ENCODE measurements at places on chromosomes 2 and 18.

DNA sequence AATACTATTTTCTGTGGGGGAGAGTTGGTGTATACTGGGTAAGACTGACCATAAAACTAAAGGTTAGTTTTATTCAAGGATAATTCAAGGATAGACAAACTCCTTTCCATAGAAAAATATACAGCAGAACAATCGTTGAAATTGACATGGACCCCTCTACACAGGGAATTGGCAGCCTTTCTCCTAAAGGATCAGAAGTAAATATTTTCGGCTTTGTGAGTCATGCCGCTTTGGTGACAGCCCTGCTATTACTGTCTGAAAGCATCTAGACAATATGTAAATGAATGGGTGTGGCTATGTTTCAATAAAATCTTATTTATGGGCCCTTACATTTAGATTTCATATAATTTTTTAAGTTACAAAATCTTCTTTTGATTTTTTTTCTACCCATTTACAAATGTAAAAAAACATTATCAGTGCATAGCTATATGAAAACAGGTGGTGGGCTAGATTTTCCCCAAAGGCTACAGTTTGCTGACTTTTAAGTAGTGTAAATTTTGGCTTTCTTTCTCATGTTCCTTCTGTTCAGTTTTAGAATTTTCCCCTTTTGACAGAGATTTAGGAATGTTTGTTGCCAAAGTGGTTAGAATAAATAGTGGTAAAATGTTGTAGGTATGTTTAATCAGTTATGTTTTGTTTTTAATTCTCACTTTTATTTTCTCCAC lies 270.6 kb downstream of the DCC start:
- DNase-seq: no peak

GRCh38 chr2:46846536-46846935 lies 69.1 kb downstream of the MCFD2 start:
- DNase-seq: no peak

GRCh38 chr18:8188184-8188583 lies 421.1 kb upstream of the RAB12 start:
- peak; percentile 76 for DNase-seq

- no peak for DNase-seq
These were observed 575.0 kb downstream of the DCDC2C start for GRCh38 chr2:4278392-4278791.

- no peak for DNase-seq
These were observed 234.6 kb downstream of the EIPR1 start for GRCh38 chr2:3142961-3143571.

DNA sequence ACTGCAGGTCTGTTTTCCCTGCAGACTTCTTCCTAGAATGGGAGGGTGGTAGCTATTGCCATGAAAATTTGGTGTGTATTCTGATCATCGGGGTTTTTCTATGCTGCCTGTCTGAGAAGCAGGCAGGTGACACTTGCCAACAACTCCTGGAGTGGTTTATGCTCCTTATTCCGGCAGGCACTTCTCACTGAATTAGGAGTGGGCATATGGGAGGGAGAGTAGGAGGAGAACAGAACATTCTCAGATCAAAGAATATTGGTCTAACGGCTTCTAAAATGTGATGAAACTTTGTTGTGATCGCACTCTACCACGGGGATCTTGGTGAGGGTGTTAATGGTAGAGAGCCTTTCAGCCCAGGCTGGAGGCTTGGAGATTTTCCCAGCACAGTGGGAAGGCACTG lies 480.8 kb downstream of the PLCL1 start:
- DNase-seq: no peak

DNA sequence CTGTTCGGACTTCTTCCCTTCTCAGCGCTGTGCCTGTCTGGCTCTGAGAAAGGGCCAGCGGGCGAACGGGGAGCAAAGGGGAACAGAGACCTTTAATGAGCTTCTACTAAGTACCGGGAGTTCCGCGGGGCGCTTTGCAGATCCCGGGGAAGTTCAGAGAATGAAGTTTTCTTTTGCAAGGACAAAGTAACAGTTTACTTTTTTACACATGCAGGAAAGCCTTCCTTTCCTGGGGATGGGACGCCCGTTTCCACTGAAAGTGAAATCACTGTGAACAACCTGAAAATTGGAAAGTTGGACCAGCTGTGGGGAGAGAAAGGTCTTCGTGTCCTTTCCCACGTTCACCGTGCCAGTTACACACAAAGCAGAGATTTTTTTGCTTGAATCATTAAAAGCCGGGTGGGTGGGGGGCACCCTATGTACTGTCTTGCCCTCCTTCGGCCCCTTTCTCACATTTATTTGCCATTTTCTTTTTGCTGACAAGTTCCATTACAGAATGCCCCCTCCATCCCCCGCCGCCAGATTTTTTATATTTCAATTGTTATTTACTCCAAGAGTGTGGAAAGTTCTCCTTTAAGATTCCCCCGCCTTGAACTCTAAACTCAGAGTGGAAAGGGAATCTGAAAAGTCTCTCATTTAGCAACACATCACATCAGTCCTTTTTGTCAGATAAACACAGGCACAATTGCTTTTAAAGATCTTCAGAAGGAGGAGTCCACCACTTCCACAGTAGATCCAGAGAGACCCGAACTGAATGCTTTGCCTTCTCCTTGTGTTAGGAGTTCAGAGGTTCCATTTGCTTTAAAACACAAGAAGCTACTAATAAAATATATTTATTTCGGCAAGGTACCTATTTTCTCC lies 1.1 kb upstream of the FN1 start:
- DNase-seq: peak; percentile 47

GRCh38 chr2:70508711-70509462 lies 44.7 kb downstream of the TGFA start:
- DNase-seq: no peak

GRCh38 chr2:168157926-168158325 lies 89.5 kb downstream of the STK39 start:
- DNase-seq: peak; percentile 33

GRCh38 chr2:157559061-157559460 lies 69.6 kb downstream of the ACVR1C start:
- DNase-seq: no peak

- DNase-seq: no peak
These were observed 75.8 kb upstream of the SEC11C start for GRCh38 chr18:59063912-59064311.

DNA sequence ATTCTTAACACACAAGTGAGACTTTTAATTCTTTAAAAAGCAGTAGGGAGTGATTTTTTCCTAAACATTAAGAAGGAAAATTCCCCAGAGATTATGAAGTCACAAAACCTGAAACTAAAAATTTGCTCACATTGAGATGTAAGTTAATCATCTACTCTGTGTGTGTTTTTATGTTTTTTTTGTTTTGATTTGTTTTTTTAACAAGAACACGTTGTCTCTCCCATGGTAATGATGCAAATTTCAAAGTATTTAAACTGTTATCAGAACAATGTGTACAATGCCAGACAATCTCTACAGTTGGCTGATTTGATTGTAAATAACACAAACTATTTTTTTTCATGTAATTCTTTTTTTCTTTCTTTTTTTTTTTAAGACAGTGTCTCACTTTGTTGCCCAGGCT lies 71.5 kb downstream of the COLEC12 start:
- no peak for DNase-seq

DNA sequence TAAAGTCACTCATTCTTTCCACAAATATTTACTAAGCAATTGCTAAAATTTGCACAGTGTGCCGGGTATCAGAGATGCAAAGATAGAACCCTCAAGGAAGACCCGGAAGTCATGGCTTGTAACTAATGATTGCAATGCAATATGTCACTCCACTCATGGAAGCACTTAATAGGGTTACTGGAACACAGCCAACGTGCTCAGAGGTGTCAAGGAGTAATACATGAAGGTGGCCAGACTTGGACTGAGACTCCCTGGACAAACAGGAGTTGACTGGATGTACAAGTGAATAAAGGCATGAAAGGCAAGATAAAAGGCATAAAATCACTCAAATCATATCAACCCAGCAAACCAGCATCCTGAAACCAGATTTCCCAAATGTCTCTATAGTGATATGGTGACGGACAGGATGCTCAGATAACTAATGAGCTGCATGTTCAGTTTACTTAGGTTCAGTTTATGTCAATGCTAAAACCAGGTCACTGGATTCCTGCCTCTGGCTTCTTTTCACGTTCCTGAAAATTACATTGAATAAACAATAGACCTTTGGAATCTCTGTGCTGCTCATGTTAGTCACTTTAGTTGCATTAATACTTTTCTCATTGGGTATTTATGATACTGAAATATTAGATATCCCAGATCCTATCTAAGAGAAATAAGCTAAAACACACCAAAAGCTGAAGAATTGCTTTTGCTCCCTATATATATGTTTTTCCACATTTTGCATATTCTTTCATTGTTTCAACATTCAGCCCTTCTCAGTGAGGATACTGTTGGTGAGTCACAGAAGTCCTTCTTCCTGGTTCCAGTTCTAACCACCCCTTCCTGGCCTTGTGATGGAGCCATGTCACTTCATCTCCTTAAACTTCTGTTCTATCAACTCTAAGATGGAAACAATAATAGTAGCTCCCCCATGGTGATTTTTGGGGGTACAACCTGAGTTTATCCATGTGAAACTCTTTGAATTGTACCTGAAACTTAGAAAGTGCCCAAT lies 688.9 kb upstream of the ID2 start:
- DNase-seq: no peak

GRCh38 chr2:95012881-95013550 lies 12.5 kb upstream of the MAL start:
- peak; percentile 54 for DNase-seq

- no peak for DNase-seq
These were observed 99.5 kb downstream of the HS1BP3 start for GRCh38 chr2:20551260-20551944.

GRCh38 chr2:51231071-51231470 lies 199.1 kb upstream of the NRXN1 start:
- no peak for DNase-seq

DNA sequence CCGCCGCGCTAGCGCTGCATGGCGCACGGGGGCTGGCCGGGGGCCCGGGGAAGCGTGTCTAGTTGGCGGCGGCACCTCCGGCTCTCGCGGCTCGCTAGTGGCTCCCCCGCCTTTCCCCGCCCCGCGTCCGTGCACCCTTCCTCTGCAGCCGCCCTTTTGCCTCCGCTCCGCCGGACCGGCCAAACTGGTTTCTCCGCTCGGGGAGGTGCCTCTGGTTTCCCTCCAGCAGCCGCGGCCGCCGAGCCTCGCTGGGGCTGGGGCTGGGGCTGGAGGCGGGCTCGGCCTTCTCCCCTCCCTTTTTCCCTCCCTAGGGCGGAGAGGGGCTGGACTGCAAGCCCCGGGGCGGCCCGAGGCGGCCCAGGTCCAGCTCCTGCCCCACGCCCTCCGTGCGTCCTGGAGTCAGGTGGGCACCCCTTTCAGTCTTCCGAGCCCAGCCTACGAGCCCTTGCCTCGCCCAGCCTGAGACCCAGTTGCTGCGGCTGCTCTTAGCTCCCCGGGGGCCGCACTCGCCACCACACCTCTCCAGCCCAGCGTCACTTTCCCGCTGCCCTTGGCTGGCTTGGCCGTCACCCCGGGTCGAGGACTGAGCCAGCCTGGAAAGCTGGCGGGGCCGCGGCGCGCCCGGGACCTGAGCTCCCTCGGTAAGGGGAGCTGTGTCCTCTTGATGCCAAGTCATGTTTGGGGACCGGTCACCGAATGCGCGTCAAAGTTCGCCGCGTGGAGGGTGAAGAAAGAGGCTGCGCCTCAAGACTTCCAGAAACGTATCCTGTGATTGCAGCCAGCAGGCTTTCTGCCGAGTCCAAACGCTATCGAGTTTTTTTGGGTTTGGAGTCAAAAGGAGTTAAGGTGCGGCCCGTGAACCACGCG lies at the start of gene ATP8B1:
TSS of gene ATP8B1 (minus strand) at position 213 of the 867 bp plus-strand sequence. CDS start 71,508 bp downstream, outside the sequence.
- peak; percentile 82 for DNase-seq

GRCh38 chr2:241489088-241489487 lies 19.3 kb downstream of the STK25 start:
- DNase-seq: no peak

DNA sequence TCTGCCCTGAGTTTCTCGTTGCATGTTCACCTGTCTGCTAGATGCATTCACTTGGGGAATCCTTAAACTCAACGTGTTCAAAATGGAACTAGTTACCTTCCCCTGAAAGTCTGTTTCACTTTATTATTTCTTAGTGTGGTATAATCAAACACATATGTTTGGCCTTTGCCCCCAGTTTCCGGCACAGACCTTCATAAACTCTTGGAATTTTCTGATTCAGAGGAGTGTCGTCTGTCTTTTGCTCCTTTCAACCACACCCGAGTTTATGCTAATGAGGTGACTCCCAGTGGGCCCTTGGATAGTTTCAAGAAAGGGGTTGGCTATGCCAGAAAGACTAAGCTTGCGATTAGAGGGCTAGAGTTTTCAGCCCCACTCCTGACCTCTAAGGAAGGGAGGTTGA lies 198.9 kb downstream of the CDCA7 start:
- peak; percentile 63 for DNase-seq

GRCh38 chr18:5527603-5528002 lies 16.2 kb downstream of the EPB41L3 start:
- DNase-seq: no peak

GRCh38 chr2:42764901-42765300 lies 966 bp upstream of the OXER1 start:
- no peak for DNase-seq

DNA sequence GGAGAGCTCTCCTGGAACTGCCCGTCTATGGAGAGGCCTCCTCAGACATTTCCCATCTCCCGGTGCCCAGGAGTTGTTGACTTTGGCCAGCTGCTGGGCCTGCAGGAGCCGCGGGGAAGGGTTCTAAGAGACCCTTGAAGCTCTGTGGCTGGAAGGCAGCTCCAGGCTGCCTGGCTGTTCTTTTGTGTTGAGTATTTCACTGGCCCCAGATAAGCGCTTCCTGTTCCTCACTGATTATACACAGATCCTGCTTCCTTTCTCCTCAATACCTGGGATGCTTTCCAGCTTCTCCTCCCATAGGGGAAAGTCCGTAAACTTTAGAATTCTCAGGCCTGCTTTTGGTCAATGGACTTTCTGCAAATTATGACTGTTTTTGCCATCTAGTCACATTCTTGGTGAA lies 57.8 kb downstream of the TGOLN2 start:
- DNase-seq: no peak

- DNase-seq: no peak
These were observed 549.9 kb downstream of the DSC3 start for GRCh38 chr18:30492552-30493129.

GRCh38 chr2:191869178-191869577 lies 22.3 kb upstream of the CAVIN2 start:
- DNase-seq: peak; percentile 77
